ENCODE measurements at places on chromosomes 3 and 15.

- no peak for DNase-seq
Observed at GRCh38 chr15:61115679-61116078, 113.4 kb downstream of the RORA start.

DNA sequence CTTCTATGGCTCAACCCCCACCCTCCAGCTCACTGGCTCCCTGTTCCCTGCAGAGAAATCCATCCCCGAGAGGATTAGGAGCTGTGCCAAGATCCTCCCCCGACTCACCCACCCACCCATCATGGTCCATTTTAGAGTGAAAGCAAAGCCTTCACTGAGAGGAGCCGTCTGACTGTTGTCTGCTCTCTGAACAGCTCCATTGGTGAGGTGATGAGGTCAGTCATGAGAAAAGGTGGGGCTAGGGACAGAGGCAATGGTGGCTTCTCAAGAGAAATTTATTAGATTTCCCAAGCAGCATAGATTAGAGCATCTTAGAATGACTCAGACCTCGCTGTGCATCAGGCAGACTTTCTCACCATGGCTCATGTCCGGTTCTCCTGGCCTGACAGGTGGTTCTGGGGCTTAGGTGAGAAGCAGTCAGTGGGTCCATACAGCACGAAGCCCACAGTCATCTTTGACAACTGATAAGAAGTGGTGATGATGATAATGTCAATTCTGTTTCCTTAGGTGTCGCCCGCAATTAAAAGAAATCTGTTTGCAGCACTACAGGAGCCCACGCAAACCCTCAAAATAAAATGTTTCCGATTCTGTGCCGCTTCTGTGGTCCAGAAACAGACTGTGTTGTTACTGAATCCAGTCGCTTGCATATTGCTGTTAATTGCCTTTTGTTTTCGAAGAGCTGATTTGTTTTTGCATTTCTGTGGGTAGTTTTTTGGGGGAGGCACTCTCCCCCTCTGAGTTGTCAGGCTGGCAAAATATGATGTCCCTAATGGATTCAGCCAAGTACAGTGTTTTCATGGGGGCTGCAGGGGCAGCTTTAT is 24.8 kb upstream of the RHO start:
- no peak for DNase-seq

DNA sequence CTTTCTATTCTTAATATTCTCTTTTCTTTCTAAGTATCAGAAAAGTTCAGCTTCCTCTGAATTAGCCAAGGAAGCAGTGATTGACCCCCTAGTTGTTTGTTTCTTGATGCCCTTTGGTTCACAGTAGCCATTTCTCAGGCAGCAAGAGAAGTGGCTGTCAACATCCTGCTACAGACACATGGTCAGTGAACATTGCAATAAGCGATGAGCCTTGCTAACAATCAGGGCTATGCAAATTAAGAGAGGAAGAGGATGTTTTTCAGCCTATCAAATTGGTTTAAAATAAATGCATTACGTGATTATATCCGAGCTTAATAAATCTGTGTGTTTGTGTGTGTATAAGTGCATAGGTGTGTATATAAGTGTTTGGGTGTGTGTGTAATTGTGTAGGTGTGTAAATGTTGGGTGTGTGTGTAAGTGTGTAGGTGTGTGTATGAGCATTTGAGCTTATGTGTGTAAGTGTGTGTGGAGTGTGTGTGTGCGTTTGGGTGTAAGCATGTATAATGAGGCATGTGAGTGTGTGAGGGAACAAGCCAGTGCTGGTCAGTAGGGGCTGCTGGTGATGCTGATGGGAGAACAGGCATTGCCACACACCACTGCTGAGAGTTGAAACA is 78.1 kb upstream of the XCR1 start:
- peak; percentile 63 for DNase-seq

- DNase-seq, result no peak
Observed at GRCh38 chr3:62582495-62583172, 209.3 kb upstream of the FEZF2 start.

DNA sequence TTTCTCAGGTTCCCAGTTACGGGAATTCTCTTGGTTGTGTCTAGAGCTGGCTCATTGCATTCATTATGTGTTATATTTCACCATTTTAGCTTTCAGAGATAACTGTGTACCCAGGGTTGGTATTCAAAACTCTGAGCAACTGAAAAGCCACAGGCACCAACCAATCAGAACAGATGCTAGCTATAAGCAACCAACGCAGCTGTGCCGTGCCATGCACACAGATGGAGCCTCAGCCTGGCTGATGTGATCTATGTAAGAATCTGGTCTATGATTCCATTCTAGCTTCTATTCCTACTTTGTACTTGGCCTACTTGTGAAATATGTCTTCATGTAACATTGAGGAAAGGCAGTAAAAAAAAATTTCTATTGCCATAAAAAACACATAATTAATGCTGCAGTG is 95.0 kb upstream of the CCDC80 start:
- no peak for DNase-seq

- no peak for DNase-seq
Observed at GRCh38 chr3:73433687-73434086, 191.1 kb downstream of the PDZRN3 start.

GRCh38 chr15:83919319-83919830 is 265.5 kb downstream of the ADAMTSL3 start:
- no peak for DNase-seq

DNA sequence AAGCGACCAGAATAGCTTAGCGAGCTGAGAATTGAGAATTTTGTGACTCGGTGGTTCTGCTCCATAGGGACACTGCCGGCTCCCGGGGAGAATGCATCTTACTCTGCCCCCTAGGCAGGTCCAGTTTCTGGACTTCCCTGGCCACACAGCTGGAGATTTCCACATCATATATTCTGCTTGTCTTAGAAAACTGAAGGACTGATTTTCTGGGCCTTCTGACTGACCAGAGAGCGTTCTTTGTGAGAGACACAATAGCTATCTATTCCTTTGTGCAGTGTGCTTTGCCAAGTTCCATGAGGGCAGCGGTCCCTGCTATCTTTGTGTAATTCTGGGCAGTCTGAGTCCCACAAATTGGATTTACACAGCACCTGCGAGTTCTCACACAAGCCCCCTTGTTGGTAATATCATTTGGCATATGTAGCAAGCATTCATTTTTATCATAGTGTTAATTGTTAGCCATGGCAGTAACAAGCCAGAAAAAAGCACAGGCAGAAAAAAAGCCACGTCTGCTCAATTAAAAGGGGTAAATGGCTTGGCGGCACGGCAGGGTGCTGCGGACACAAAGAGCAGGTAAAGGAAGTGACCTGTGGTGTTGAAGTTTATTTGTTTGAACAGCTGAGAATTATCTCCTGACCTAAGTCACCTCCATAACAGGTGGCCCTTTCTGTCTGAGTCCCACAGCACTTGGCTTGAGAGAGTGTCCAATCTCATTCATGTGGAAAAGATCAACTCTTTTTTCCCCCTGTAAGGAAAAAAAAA is 688.7 kb downstream of the TUSC7 start:
- DNase-seq, result no peak

DNA sequence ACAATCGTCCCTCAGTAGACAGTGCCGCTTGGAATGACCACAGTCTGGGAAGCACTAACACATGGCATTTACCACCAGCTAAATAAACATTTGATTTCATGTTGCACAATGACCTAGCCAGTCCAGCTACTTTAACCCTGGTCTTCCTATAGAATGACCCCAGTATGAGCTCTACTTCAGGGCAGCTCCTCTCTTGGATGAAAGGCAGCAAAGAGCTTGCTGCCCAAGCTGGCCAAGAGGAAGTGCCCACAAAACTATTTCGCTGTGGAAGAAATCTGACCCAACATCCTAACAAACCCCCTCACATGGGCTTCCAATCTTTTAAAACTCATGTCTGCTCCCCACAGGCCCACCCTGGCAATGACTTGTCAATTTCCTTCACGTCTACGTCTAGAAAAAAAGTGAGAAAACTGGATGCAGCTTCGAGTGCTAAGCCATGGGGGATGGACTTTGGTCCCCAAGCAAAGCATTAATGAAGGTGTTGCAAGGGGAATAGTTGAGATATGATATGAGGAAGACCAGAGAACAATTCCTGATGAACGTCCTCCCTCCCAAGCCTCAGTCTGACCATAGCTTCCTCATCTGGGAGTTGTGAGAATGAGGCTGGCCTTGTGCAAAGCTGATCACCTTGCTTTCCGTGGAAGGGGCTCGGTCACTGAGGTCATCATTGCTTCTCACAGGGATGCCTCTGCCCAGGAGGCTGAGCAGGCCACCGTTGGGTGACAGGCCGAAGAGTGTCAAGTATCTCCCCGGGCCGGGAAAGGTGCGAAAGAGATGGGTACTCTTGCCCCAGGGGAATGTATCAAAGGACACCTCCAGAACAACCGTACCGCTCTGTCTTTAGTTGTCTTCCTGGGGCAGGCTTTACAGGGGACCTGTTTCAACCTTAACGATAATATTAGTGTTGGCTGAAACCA is 964 bp downstream of the SLC25A20 start:
- DNase-seq, result peak; percentile 32

GRCh38 chr3:141288336-141288990 is 56.8 kb downstream of the PXYLP1 start:
- peak; percentile 53 for DNase-seq

GRCh38 chr3:169669816-169670215 is 6.3 kb upstream of the MECOM start:
- DNase-seq, result no peak

DNA sequence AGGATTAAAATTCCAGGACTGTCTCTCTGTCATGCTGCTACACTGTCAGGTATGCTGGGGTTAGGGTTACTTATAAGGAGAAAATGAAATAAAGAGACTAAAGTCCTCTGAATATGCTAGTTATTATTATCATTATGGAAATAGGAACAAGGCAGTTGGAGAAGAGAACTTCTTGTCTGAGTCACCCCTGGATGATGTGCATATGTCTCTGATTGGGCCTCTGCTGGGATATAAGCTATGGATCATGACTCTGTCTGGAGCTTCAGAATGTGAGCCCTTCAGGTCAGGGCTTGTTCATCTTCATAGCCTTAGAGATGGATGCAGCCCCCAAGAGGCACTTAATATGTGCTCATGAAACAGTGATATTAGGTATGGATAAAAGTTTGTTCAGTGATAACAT is 569.6 kb downstream of the EPHB1 start:
- no peak for DNase-seq

DNA sequence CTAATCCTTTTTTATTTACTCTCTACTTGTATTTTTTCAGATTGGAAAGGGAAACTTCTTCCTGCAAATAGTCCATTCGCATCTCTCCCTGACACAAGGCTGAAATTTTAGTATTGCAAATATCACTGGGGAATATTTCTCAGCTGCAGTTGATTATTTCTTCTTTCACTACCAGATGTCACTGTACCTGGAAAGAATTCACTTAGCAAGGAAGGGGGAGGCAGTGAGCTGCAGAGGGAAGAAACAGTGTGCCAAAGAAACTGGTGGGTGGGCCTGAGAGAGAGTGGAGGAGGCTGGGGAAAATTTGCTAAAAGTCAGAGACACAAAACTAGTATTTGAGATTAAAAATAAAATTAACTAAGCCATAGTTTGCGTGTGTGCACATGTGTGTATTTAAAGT is 142.3 kb upstream of the STT3B start:
- DNase-seq, result no peak

DNA sequence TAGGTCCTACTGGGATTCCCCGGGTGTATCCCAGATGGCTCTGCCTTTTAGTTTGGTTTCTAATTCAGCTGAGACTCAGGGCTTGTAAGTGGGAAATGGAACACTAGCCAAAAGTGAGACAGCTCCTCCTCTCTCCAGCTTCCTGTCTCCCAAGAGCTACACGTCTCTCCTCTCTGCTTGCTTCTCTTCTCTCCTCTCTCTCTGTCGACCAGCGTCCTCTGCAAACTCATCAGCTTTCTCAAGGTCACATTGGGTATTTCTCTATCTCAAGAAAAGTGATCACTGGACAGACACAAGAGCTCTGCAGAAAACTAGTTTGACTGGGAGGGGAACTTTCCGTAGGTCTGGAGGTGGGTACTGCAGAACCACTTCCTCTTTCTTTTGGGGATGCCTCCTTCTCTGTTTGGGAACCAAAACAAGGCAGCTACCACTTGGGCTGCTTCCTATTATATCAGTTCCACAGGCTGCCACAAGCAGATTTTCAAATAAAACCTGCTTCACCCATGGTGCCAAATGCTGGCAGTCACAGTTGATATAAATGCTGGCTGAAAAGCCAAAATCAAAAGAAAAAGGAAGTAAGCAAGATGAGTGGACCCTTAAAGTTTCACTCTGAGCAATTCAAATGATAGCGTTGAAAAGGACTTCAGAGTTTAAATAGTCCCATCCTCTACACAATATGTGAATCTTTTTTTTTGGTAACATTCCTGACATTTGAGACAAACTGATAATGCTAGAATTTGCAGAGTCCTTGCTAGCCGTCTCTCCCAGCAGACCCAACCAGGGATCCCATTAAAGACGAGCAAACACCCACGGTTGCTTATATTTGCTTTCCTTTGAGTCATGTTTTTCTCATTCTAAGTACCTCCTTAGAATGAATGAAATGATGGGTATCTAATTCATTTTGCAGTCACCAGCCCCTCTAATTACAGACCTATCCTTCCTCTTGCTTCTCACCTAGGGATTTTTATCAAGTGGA is 7.2 kb upstream of the DYNC1LI1 start:
- DNase-seq, result peak; percentile 85

DNA sequence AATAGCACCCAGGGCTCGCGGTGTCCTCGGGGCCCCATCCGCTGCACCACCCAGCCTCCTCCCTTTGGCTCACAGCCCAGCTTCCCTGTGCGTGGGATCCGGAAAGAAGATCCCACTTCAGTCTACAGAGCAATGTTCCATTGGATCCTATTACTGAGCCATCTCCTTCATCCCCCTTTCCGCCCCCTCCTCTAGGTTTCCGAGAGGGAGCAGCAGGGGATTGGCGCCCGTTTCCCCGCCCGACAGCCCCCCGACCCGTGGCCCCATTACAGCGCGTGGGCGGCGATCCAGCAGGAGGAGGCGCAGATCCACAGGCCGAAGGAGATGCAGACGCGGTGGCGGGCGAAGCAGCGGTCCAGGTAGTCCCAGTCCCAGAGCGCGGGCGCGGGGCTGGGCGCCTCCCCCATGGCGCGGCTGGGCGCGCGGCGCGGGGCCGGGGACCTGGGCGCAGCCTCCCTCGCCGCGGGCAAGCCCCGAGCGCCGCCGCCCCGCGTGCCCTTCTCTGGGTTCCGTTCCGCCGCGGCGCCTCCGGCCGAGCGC is 340 bp downstream of the TMEM44 start:
- DNase-seq, result peak; percentile 26

Data from inflammatory macrophage (primary cell).